CD4-positive, alpha-beta T cell treated with Interleukin-4 for 4 hours (primary cell): ENCODE measurements at places on chromosomes 4 and X.

- DNase-seq = no peak
Measured at GRCh38 chrX:103626855-103627254, 1.9 kb upstream of the TCEAL1 start.

DNA sequence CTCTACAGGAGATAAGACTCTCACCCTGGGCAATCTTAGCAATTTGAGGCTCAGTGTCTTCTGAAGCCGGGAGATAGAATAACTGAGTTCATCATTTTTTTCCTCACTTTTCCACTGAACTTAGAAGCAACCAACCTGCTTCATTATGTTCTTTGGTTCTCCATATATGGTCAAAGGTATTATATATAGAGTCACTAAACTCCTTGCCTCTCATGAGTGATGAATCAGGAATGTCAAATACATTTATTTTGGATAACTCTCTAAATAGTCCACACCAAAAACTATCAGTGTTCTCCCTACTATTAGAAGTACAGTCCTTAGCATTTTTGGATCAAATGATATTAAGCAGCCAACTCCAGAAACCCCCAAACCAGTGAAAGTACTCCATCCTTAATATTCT, 421.5 kb upstream of the EPHA5 start:
- no peak for DNase-seq

DNA sequence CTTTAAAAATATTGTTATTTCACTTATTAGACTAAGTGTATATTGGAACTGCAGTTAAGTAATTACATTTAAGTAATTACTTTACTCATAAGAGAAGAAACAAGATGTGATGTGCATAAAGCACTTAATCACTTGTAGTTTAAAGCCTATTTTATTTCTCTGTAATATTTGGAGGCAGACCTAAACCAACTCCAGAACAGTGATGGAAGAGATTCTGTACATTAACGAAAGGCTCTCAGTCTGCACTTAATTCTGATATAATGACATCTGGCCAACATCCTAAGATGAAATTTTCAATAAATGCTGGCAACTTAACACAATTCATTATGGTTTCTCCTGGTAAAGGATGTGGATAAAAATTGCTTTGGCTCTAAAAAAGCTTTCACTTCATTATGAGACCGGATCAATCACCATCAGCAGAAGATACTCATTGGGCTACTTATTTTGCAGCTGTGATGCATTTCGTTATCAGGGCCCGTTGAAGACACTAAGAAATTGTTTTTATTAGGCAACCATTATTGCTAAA, 342.6 kb downstream of the C4orf33 start:
- no peak for DNase-seq

DNA sequence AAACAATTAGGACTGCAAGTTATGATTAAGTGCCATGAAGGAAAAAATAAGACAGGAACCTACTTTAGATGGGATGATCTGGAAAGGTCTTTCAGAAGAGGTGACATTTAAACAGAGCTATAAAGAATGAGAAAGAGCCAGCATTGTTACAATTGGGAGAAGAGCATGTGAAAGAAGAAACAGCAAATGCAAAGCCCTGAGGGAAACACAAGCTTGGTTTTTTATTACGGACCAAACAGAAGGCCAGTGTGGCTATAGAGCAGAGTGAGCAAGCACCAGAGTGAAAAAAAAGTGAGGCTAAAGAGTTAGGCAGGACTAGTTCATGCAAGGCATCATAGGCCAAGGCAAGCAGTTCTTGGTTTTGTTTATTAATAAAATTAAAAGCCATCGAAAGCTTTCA, 175.6 kb downstream of the RBMX2 start:
- no peak for DNase-seq

DNA sequence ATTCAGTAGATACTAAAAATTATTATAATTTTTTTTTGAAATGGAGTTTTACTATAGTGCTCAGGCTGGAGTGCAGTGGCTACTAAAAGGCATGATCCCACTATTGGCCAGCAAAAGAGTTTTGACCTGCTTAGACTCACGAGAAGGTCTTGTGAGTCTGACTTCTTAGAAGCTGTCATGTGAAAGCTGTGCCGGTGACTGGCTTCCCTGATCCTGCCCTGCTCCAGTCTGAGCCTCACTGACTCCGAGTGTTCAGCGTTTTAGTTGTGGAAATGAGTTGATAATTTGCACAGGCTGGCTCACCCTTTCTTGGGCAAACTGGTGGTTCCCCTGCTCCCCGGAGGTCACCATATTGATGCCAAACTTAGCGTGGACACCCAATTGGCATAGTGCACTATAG, 16.4 kb upstream of the CXCL8 start:
- DNase-seq = no peak

DNA sequence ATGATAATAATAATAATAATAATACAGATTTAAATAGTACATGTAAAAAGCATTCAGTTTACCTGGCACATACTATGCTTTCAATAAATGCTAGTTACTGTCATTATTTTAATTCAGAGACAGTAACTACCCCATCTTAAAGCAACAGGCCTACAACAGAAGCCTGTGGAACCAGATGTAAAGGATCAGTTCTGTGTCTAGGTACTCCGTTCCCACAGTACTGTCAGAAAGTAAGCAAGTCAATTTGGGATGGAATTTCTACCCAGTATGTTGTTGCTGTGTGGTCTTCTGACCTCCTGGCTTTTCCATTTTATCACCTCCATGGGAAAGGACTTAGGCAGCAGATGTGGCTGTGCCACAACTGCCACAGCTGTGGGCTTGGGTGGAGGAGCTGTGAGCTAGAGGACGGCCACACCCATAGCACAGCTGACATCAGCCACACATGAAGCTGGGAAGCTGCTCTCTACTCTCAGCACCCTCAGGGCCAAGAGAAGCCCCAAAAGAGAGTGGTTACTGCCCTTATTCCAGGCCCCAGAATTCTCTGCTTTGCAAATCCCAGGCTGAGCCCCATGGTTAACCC, 102.8 kb downstream of the CBR4 start:
- DNase-seq = peak; percentile 8

- no peak for DNase-seq
Measured at GRCh38 chr4:142091085-142091513, 454.7 kb downstream of the IL15 start.

- no peak for DNase-seq
Measured at GRCh38 chr4:159010100-159010499, 92.8 kb upstream of the RAPGEF2 start.

GRCh38 chr4:74109116-74109869, 10.3 kb upstream of the CXCL2 start:
- no peak for DNase-seq

DNA sequence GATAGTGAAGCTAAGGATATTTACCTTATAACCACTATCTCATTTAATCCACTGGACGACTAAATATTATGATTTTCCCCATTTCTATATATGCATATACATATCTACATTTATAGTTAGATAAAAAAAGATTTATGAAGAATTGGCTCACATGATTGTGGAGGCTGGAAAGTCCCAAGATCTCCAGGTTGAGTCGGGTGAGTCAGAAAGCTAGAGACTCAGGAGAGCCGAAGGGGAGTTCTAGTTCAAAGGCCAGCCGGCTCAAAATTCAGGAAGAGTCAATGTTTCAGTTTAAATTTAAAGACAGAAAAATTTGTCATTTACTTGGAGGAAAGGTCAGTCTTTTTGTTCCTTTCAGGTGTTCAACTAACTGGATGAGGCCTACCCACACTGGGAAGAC, 158.2 kb upstream of the CPEB2 start:
- DNase-seq = no peak

GRCh38 chrX:63679432-63679831, 105.6 kb downstream of the ARHGEF9 start:
- no peak for DNase-seq

- no peak for DNase-seq
Measured at GRCh38 chr4:84924434-84924833, 42.1 kb downstream of the WDFY3 start.

DNA sequence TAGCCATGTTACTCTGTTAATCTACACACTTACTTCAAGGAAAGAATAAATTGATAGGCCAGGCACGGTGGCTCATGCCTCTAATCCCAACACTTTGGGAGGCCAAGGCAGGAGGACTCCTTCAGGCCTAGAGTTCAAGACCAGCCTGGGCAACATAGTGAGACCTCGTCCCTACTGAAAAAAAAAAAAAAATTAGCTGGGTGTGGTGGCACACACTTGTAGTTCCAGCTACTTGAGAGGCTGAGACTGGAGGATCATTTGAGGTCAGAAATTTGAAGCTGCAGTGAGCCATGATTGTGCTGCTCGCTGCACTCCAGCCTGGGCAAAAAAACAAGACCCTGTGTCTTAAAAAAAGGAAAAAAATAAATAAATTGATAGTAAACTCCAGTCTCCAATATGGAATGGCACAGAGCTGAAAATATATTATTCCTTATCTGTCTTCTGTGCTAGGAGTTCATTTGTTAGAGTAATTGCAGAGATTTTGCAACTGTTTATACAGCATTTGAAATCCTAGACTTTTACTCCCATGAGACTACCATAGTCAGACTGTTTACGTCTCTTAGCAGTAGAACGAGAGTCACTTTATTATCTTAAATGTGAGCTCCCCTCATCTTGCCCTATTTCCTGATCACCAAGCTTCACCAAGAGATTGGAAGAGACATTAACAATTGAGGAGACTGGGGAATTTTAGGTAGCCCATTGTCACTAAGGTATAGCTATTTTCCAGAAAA, 18.8 kb upstream of the TMEM131L start:
- no peak for DNase-seq

GRCh38 chrX:87409113-87409841, 108.3 kb upstream of the KLHL4 start:
- DNase-seq = no peak
